Colonic mucosa (tissue), 4 donors: ENCODE measurements at places on chromosomes 2 and 18. TPM values are rescaled to one million over a fixed set of nuclear protein-coding genes. Genes with fewer than 3 reads are reported as not detected.

- no peak for DNase-seq
Observed at GRCh38 chr2:71938108-71938507, 209.6 kb downstream of the CYP26B1 start.

DNA sequence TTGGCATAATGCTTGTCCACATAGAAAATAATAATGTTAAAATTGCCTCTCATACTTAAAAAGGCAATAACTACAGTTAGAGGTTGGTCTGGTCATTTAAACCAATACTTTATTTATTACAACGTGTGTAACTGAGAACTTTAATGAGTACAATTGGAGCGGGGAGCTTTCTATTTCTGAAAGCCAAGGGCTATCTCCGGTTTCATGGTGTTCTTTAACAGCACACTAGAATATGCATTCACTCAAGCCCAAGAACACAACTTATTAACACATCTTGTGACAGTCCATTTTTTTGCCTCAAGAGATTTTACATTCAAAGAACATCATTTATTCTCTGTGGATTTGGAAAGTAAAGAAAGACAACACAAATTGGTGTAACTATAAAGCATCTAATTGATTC, 131.8 kb downstream of the KCNH7 start:
- DNase-seq: no peak

- DNase-seq: no peak
Observed at GRCh38 chr2:168583064-168583709, 127.1 kb downstream of the CERS6 start.

- no peak for DNase-seq
Observed at GRCh38 chr18:54215069-54215468, 9.4 kb downstream of the MBD2 start.

- DNase-seq: no peak
Observed at GRCh38 chr2:84741182-84741822, 139.6 kb downstream of the TRABD2A start.

LBX2 gene
- 0.50 TPM for total RNA-seq

SETBP1 gene
- 9.6 TPM for total RNA-seq

KCNF1 gene
- 0.90 TPM for total RNA-seq
